IPS DF 19.7 (cell line): ENCODE measurements at places on chromosomes 16 and 17.

DNA sequence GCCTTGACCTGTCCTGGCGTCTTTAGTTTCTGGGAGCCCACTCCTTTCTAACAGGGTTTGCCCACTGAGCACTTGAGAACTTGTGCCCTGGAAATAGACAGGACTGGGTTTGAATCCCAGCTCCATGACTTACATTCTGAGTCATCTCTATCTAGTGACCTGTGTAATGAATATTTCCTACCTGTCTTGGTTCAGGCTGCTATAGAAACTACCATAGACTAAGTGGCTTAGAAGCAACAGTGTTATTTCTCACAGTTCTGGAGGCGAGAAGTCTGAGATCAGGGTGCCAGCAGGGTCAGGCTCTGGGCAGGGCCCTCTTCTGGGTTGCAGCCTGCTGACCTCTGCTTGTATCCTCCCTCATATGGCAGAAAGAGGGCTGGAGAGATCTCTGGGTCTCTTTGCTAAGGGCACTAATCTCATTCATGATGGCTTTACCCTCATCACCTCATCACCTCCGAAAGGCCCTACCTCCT, 110.7 kb upstream of the DHX40 start:
- no peak for DNase-seq

GRCh38 chr17:78414178-78415162, 36.0 kb downstream of the PGS1 start:
- DNase-seq, result no peak

GRCh38 chr17:1398028-1398427, 2.0 kb downstream of the YWHAE start:
- DNase-seq, result no peak

GRCh38 chr16:13951611-13952010, 31.7 kb downstream of the ERCC4 start:
- no peak for DNase-seq

- DNase-seq, result no peak
Observed at GRCh38 chr16:68257906-68258800, 6.2 kb upstream of the SLC7A6 start.

- no peak for DNase-seq
Observed at GRCh38 chr17:60079401-60080243, 901 bp upstream of the HEATR6 start.

DNA sequence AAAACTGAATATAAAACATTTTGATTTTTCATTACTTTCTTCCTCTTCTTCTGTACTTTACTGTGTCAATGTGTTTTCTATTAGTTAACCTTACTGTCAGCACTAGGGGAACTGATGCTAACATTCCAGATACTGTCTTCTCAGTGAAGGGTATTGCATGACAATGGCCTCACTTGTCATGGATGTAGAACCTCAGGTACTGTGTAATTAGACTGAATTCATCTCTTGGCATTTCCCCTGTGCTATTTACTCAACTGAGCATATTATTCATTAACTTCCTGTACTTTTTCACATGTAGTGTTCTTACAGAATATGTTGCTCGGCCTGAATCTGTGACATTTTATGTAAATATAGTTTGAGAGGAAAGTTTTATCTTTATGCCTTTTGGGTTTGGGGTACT, 237.0 kb downstream of the CA10 start:
- DNase-seq, result no peak

GRCh38 chr16:180101-180675, at the start of gene HBQ1:
Gene HBQ1 (plus strand): TSS chr16:180459. CDS start chr16:180487, 28 bp downstream.
- DNase-seq, result no peak

DNA sequence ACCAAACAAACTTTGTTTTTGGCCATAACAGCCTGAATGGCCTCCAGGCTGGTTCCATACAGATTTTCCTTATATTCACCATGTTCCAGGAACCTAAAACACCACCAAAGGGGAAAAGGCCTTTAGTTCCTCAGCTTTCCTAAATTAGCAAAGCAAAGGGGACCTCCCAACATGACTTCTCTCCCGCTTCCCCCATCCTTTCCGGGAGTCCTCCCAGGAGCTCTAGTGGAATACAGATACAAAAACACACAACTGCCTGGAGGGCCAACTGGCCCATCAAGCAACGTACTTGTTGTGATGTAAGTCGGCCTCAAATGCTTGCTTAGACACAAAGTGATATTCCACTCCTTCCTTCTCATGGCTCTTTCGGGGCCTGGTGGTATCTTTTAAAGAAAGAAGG, 22.1 kb downstream of the MPP3 start:
- no peak for DNase-seq
